Transverse colon (tissue), 4 donors: ENCODE measurements at places on chromosomes 6 and 20. TPM values are rescaled to one million over a fixed set of nuclear protein-coding genes. Genes with fewer than 3 reads are reported as not detected.

- DNase-seq: no peak
These were observed 19.4 kb upstream of the SIRPA start for GRCh38 chr20:1875762-1876161.

- DNase-seq: peak; percentile 54
These were observed 125.0 kb upstream of the LAMP5 start for GRCh38 chr20:9389346-9389745.

The CLIC1 gene
- total RNA-seq: 370 TPM

DNA sequence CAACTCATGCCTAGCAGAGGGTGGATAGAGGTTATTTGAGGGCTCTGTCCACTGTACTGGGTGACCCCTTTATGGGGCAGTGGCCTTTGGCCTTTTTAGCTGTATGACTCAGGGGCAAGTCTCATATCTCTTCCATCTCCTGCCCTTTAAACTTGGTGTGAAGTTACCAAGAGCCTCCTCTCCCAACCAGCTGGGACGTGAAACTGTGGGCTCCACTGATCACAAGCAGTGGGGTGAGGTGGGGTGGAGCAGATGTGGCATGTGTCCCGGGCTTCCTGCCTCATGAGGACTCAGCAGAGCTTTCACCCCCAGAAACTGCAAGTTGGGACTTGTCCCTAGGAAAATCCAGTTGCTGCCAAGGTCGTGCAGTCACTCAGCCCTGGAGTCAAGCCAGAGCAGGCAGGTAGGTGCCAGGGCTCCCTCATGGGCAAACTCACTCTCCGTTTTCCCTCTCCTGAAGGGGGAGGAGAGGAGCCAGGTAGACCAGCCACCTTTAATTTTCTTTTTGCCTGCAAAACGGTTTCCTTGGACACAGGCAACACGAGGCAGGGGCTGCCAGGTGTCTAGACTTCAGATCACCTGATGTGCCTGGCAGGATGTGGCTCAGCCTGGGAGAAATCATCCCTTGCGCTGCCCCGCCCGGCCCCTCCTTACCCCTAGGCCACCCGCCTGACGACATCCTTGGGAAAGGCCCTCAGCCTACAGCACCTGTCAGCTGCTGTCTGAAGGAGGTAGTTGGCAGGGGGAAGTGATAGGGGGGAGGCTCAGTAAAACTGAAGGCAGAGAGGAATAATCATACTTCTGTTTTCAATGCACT, 4.0 kb downstream of the CDKN1A start:
- peak; percentile 85 for DNase-seq

- DNase-seq: peak; percentile 42
These were observed 83.4 kb upstream of the ASF1A start for GRCh38 chr6:118810420-118811027.

- no peak for DNase-seq
These were observed 22.1 kb upstream of the RALGAPA2 start for GRCh38 chr20:20734475-20734948.

DNA sequence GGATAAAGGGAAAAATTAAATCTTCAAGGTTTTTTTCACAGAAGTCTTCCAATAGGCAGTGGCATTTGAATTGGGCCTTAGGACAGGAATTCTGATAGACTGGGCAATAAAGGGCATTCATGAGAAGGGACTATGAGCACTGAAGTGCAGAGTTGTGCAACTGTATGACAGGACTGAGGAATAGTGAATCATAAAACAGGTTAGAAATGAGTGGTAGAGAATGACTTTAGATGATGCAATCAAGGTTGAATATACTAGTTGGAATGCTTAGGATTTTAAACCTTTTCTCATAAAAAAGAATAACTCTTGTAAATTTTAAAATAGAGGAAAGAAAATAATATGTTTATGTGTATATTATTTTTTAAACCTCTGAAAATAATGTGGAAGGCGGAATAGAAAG, 944.7 kb downstream of the PHF3 start:
- DNase-seq: no peak

DNA sequence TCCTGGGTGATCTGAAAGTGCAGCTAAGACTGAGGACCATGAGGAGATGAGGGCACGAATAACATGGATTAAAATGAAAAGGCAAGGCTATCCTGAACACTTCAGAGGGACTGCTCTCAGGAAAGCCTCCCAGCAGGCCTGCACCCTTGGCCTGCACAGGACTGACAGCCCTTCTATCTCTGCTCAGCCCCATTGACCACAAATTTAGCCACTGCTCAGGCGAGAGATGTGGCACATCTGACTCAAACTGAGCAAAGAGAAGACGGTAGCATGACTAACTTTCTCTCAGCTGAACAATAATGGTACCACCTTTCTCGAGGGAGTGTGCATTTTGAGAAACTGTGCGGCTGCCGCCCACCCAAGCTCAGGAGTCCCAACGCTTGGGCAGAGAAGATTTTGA, 257.5 kb downstream of the ADGB start:
- no peak for DNase-seq
